ENCODE measurements at places on chromosomes 16 and 17. TPM values are rescaled to one million over a fixed set of nuclear protein-coding genes. Genes with fewer than 3 reads are reported as not detected.

- no peak for DNase-seq
These were observed 2.0 kb upstream of the GSE1 start for GRCh38 chr16:85611194-85611443.

- DNase-seq, result peak; percentile 39
These were observed 18.0 kb upstream of the KCNJ18 start for GRCh38 chr17:21674242-21674731.

- peak; percentile 65 for DNase-seq
These were observed 27.2 kb downstream of the NPLOC4 start for GRCh38 chr17:81609541-81610311.

DNA sequence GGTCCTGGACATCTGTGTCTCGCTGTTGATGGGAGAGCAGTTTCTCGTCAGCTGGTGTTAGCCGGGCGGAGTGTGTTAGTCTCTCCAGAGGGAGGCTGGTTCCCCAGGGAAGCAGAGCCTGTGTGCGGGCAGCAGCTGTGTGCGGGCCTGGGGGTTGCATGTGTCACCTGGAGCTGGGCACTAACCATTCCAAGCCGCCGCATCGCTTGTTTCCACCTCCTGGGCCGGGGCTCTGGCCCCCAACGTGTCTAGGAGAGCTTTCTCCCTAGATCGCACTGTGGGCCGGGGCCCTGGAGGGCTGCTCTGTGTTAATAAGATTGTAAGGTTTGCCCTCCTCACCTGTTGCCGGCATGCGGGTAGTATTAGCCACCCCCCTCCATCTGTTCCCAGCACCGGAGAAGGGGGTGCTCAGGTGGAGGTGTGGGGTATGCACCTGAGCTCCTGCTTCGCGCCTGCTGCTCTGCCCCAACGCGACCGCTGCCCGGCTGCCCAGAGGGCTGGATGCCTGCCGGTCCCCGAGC lies 17.9 kb downstream of the GAA start:
- no peak for DNase-seq

- DNase-seq, result no peak
These were observed 53.3 kb upstream of the KDM8 start for GRCh38 chr16:27149986-27150385.

DNA sequence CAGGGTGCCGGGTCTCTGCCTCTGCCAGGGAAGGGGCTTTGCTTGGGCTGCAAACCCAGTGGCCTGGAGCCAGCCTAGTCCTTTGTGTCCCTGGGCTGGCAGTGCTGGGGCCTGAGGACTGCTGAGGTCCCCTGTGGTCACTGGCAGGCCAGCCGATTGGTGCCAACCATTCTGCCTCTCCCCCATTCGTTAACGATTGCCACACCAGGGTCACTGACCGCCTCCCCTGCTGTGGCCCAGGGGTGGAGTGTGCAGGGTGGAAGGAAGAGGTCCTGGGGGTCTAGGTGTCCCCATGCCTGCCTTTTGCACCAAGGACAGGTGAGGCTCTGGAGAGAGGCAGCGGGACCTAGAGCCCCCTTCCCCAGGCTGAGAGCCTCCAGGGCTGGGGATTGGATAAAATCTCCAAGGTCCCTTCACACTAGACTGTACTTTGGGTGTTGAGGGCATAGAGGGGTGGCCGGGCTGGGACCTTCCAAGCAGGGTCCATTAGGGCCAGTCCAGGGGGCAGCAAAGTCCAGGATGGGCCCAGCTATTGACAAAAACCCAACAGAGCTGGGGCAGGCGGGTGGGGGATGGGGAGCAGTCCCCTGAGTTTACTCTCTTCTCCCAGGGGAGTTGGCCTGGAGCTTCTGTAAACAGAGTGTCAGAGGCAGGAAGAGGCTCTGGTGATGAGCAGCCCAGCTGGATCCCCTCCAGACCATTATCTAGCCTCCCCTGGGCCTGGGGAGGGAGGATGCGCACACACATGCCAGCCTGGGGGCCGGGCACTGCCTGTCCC lies 1.1 kb downstream of the VASN start:
- peak; percentile 75 for DNase-seq

- peak; percentile 88 for DNase-seq
These were observed 2.1 kb upstream of the TEX19 start for GRCh38 chr17:82356845-82357355.

CNGB1 gene
- total RNA-seq, result 0.29 TPM

ATXN7L3 gene
- 144 TPM for total RNA-seq

Data from endodermal cell (in vitro differentiated cells).